Kasumi-1 (cell line): ENCODE measurements at places on chromosomes 12 and 14.

- peak; percentile 4 for DNase-seq
Observed at GRCh38 chr12:119115296-119115905, 63.3 kb upstream of the HSPB8 start.

DNA sequence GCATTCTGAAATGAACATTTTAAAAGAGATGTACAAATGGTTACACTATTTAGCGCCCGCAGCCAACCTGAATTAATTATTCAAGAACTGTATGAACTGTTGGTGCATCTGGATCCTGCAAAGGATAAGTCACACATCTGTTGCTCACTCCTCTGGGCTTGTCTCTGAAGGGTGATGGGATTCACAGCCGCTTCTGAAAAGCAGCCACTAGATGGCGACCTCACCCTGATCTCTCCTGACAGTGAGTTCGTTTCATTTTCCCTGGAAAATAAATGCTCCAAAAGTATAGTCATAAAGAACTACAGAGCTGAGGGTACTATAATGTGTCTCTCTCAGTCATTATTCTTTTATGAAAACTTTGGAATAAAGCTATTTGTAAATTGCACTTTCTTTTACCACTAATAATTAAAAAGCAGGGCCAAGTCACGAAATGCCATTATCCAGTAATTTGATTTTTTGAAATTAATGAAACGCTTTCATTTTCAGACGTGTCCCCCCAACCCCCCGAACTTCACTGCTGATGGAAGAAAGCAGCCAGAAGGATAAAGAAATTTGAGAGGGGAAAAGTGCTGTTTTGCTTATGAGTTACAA lies 789.6 kb downstream of the NRXN3 start:
- DNase-seq, result peak; percentile 61

DNA sequence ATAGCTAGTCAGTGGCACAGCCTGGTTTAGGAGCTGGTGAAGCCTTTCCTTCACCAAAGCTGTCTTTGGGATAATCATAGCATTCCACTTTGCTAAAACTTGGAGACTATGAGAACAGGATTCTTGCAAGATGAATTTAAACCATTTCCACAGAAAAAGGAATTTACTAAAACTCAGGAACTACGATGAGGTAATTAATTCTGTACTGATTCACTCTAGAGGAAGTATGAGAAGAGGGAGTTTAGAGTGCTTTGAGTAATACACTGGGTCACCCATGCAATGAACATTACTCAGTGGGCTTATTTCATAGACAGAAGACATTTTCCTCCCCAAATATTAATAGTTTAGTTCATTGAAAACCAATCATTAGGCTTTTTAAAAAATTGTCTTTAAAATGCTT lies 73.0 kb downstream of the RMST start:
- no peak for DNase-seq

- DNase-seq, result no peak
Observed at GRCh38 chr14:64159588-64159987, 134.6 kb downstream of the ESR2 start.

DNA sequence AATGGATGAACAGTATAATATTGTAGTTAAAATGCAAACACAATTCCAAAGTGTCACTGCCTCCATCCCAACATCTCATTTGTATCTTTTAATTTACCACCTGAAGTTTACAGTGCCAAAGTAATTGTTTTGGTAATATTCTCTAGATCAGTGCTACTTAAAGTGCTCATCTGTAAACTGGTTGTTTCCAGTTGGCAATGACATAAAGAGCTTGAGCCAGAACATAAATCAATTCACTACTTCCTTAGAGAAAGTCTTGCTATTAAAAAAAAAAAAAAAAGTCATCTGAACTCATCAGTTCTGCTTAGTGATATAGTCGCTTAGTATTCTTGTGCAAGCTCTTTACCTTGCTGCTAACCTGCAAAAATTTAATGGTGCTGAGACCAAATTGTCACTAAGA lies 16.4 kb downstream of the PLCZ1 start:
- DNase-seq, result no peak

DNA sequence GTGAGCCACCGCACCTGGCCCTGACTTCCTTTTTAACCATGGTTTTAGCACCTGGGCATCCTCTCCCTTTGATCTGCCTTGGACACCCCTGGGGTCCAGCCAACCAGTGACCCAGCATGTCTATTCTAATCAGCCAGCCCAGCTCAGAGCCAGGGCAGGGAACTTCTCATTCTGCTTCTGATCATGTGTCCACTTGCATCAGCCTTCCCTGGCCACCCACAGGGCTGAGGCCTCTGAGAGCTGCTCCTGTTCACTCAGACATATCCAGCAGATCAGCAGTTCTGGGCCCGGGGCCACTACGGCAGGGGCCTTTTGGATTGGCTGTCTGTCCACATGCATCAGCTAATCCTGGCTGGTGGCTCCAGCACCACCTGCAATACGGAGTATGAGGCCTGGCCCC lies 117.9 kb upstream of the MAP1LC3B2 start:
- DNase-seq, result no peak

GRCh38 chr14:101965770-101966722 lies 1.7 kb downstream of the DYNC1H1 start:
- no peak for DNase-seq

DNA sequence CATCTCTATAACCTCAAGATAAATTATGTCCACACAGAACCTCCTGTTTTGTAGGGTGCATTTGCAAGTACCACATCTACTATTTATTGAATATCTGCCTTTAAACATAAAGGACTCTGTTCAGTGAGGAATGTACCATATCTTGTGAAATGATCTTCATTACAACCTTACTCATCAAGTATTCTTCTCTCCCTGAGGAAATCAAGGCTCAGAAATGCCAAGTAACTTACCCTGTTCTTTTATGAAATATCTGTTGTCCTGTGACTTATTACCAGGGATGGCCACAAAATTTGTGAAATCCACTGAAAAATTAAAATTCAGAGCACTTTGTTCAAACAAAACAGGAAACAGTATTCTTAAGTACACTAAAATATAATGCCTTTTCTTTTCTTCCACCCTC lies 366.7 kb downstream of the GALC start:
- no peak for DNase-seq

- no peak for DNase-seq
Observed at GRCh38 chr12:73210548-73211204, 938.5 kb downstream of the TRHDE start.

DNA sequence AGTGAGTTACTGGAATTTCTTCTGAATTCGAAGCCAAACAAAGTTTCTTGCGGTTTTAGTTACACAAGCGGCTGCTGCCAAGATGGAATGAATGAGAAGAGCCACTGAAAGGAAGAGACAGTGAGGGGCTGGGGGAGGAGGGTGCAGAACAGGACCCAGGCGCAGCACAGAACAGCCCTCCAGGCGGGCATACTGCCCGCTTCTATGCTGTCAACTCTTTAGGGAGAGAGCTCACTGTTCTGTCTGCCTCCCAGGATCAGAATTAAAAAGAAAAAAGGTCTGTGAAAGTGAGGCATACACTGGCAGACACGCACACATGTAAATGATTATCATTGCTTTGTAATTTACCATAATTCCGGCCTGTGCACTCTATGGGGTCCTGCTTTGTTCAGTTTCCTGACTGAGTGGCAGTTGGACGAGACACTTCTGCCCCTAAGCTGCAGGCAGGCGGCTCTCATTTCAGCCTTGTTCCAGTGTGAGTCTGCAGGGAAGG lies 231.6 kb downstream of the CACNA1C start:
- peak; percentile 41 for DNase-seq

- no peak for DNase-seq
Observed at GRCh38 chr14:80291101-80291500, 79.8 kb upstream of the DIO2 start.

- no peak for DNase-seq
Observed at GRCh38 chr12:28759333-28759732, 389.7 kb upstream of the FAR2 start.

- DNase-seq, result no peak
Observed at GRCh38 chr14:23153851-23154796, 29.3 kb downstream of the SLC7A8 start.

GRCh38 chr14:25006961-25007795 lies 42.8 kb downstream of the STXBP6 start:
- no peak for DNase-seq

- DNase-seq, result no peak
Observed at GRCh38 chr12:52917800-52918199, 12.9 kb upstream of the KRT8 start.

DNA sequence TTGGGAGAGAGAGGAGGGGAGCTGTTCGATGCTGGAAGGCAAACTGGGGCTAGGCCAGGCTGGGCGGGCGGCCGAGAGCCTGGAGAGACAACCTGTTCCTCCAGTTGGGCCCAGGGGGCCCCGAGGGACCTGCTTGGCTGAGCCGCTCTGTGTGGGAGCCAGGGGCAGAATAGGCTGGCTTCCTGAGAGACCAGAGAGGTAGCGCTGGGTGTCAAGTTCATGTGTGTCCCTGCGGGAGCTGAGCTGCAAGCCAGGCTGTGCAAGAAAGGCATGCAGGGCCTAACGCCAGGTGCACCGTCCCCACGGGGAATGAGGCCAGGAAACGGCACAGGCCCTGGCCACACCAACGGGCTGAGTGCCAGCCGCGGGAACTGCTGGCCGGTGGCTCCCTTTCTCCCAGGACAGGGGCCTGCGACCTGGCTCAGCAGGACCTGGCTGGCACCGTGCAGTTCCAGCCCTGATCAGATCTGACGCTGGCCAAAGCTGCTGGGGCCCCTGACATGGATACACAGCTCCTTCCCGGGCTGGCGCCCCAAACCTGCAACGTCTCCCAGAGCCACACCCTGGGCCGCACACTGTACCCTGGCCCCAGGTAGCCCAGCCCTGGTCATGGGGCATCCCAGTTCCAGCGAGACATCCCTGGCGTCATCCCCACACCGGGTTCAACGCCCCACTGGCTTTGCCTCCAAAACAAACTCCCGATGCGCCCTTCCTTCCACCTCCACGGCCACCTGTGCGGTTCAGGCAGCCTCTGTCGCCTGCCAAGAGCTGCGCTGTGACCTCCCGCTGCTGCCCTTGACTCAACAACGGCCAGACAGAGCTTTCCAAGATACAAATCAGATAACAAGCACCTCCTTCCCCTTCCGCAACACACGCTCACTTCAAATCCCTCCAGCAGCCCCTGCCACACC lies 65.0 kb downstream of the RFLNA start:
- DNase-seq, result no peak

DNA sequence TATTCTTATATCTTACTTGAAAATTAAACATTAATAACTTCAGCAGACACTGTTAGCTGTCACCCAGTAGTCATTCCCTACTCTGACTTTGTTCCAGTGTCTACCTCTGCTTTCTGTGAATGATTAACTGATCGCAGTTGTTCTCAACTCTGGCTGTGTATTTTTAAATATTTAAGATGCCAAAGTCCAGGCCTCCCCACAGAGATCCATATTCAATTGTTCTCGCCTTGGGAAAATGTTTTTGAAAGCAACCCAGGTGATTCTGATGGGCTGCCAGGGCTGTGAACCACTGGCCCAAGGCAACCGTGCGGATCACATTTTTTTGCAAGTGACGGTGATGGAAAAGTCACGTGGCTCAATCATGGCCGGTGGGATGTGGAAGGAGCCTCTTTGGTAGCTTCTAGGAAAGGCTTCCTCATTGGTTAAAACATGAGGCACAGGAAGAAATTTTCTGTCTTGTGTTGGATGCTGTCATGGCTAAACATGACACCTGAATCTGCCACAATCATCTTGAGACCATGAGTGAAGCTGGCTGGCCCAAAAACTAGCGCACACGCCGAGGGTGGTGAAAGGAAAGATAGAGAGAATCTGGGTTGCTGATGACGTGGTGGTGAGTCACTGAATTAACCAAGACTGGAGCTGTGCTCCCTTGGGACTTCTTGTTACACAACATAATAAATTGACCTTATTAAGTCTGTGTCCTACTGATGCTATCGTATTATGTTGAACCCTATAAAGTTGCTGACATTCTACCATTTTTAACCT lies 37.2 kb downstream of the RDH12 start:
- DNase-seq, result no peak

DNA sequence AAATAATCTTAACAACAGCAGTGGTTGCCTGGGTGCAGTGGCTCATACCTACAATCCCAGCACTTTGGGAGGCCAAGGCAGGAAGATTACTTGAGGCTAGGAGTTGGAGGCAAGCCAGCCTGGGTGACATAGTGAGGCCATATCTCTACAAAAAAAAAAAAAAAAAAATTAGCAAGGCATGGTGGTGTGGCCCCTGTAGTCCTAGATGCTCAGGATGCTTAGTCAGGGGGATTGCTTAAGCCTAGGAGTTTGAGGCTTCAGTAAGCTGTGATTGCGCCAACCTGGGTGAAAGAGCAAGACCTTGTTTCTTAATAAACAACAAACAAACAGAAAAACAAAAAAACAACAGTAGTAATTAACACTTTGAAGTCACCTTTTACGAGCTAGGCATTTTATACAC lies 642 bp upstream of the ACSM4 start:
- no peak for DNase-seq

DNA sequence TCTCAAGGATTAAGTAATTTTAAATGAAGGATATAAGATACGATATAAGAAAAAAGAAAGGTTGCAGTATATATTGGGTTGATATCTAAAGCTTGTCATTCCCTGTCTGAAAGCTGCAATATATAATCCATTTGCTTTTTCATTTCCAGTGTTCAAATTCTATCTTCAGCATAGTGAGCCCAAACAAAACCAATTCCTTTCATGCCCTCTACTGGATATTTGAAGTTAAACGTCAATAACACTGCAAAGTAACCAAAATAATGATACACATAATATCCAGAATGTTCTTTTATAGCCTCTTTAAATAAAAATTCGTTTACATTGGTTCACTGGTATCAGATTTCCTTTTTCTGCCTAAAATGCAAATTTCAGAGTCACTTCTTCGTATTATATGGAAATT lies 64.5 kb upstream of the DAAM1 start:
- peak; percentile 72 for DNase-seq

DNA sequence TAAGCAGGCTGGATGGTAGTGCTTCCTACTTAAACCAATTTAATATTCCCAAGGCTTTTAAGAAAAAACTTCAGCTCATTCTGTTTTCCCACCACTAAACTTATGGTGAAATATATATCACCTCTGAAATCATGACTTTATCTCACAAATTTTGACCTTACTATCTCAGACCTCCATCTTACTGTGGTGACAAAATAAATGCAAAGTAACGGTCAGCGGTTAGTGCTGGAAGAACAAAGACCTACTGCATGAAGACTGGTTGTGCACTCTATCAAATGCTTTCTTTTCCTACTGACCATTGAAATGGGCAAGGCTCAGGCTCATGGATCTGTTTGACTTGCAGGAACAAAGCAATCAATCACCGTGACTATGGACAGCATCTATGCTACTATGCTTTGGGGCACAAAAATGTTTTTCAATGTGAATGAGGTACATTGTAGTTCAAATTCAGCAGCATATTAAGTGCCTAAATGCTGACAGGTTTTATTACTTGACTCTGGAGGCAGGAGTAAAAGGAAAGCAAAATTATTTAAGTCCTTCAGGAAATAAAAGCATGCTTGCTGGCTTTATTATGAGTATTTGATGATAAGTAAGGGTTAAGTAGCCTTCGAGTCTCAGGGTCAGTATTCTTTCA lies 43.1 kb upstream of the GTF2A1 start:
- no peak for DNase-seq
